ENCODE measurements at places on chromosomes 16 and 17. TPM values are rescaled to one million over a fixed set of nuclear protein-coding genes. Genes with fewer than 3 reads are reported as not detected.

DNA sequence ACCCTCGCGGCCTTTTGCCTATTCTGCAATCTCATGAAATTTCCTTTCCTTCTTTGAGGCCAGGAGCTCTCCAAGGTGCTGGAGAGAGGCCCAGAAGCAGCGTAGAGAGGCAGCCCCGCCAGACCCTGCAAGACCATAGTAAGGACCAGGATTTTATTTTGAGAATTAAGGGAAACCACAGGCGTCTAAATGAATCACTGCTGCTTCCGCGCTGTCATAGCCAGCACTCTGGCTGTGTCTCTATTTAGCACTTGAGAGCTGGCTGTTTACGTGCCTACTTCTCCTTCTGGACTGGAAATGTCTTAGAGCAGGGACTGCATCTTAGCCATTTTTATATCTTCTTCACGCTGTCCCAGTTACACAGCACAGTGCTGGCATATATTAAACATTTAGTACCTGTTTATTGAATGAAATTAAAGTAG lies 37.6 kb upstream of the PIRT start:
- H3K4me3 ChIP-seq: no peak overlapping the region
- H3K27ac ChIP-seq: no peak overlapping the region
- H3K36me3 ChIP-seq: no peaks in the 10 kb centered on the region
- no peaks in the 10 kb centered on the region for H3K4me1 ChIP-seq
- peaks cover 9% of the 10 kb centered on the region for H3K27me3 ChIP-seq

DNA sequence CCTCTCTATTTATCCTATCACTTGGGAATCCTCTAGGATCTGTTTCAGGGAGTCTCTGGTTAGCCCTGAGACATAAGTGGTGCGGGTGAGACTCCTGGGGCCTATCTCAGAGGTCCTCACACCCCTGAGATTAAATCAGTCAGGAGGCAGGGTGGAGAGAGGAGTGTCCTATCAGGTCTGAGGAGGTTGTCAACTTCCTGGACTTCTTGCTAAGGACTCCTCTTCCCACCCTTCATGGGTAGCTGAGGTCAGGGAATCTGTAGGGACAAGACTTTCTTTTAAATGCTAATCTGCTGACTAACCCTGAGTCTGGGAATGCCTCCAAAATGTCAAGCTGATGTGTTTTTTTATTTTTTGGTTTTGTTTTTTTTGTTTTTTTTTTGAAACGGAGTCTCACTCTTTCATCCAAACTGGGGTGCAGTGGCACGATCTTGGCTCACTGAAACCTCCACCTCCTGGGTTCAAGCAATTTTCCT lies 6.6 kb upstream of the ARMC5 start:
- H3K4me3 ChIP-seq: no peak overlapping the region
- no peaks in the 10 kb centered on the region for H3K27me3 ChIP-seq
- H3K36me3 ChIP-seq: no peaks in the 10 kb centered on the region
- H3K4me1 ChIP-seq: peaks cover 54% of the 10 kb centered on the region

DNA sequence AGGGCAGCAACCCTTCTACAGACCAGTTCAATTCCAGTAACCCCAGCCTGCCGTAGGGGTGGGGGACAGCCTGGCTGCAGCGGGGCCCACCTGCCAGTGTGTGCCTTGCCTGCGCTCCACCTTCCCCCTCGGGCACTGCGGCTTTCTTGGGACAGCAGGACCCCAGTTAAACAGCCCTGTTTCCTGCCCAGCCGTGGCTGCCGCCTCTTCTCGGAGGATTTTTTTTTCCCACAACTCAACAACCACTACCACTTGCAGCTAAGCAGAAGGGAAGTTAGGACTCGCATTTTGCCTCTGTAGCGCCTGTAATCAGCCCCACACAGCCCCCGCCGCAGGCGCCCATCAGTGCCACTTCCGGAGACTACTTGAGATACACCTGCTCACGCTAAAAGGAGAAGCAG lies 76.1 kb downstream of the RAI1 start:
- no peak for DNase-seq
- H3K36me3 ChIP-seq: no peaks in the 10 kb centered on the region
- peaks cover 28% of the 10 kb centered on the region for H3K4me1 ChIP-seq
- H3K27me3 ChIP-seq: no peaks in the 10 kb centered on the region
- no peak overlapping the region for H3K27ac ChIP-seq

- peaks cover 16% of the 10 kb centered on the region for H3K4me1 ChIP-seq
- no peaks in the 10 kb centered on the region for H3K36me3 ChIP-seq
- peak overlapping the region; percentile 76 for H3K4me3 ChIP-seq
- no peaks in the 10 kb centered on the region for H3K27me3 ChIP-seq
Measured at GRCh38 chr16:3152277-3152990, 17.6 kb downstream of the ZNF213 start.

DNA sequence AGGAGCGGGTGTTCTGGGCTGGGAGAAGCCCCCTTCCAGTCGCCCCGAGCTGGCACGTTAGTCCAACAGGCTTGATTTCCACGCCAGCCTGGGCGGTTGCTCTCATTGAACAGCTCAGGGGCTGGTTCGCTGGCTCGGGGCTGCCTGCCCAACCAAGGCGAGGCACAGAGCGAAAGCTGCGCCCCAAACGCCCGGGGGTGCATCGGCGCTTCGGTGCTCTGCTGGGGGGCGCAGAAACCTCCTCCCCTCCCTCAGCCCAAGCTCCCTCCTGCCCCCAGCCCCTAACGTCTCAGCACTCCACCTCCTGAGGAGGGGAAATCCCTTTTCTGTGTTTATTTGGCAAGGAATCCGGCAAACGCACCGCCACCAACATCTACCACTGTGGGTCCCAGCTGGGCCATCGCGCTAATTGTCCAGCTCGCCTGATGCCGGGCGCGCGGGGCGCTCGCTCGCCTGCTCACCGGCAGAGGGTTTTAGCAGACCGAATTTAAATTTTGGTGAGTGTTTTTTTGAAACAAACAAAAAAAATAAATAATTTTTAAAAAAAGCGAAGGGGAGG lies 29.5 kb upstream of the RBFOX1 start:
- no peaks in the 10 kb centered on the region for H3K36me3 ChIP-seq
- peaks cover 25% of the 10 kb centered on the region for H3K27me3 ChIP-seq
- no peak overlapping the region for H3K27ac ChIP-seq
- H3K4me1 ChIP-seq: peaks cover 5% of the 10 kb centered on the region

DNA sequence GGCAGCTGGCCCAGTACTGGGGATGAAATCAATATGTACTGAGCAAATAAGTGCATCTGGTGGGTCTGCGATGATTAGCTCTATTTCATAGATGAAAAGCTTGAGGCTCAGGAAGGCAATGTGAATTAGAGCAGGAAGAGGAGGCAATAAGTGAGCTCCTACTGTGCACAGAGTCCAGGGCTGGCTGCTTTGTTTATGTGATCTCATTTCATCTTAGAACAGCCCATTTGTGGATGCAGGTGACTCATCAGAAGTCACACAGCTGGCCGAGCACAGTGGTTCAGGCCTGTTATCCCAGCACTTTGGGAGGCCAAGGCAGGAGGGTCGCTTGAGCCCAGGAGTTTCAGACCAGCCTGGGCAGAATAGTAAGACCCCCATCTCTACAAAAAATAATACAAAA lies 7.1 kb downstream of the TMEM114 start:
- no peak overlapping the region for H3K4me3 ChIP-seq
- DNase-seq: no peak
- peaks cover 10% of the 10 kb centered on the region for H3K27me3 ChIP-seq
- H3K4me1 ChIP-seq: no peaks in the 10 kb centered on the region
- no peak overlapping the region for H3K27ac ChIP-seq

GRCh38 chr17:53134548-53134947 lies 688.2 kb upstream of the KIF2B start:
- H3K27ac ChIP-seq: no peak overlapping the region
- no peaks in the 10 kb centered on the region for H3K27me3 ChIP-seq
- H3K4me1 ChIP-seq: no peaks in the 10 kb centered on the region
- H3K4me3 ChIP-seq: no peak overlapping the region
- DNase-seq: no peak

- H3K27me3 ChIP-seq: no peaks in the 10 kb centered on the region
- no peaks in the 10 kb centered on the region for H3K36me3 ChIP-seq
- H3K4me3 ChIP-seq: peak overlapping the region; percentile 38
Measured at GRCh38 chr17:77332034-77332971, 191.5 kb downstream of the SEC14L1 start.

- no peaks in the 10 kb centered on the region for H3K4me1 ChIP-seq
- H3K4me3 ChIP-seq: no peak overlapping the region
- H3K27ac ChIP-seq: no peak overlapping the region
- no peaks in the 10 kb centered on the region for H3K36me3 ChIP-seq
- H3K27me3 ChIP-seq: no peaks in the 10 kb centered on the region
Measured at GRCh38 chr16:80463326-80463725, 77.5 kb upstream of the DYNLRB2 start.

- H3K4me3 ChIP-seq: no peak overlapping the region
- no peaks in the 10 kb centered on the region for H3K36me3 ChIP-seq
- no peaks in the 10 kb centered on the region for H3K27me3 ChIP-seq
- no peaks in the 10 kb centered on the region for H3K4me1 ChIP-seq
- H3K27ac ChIP-seq: no peak overlapping the region
Measured at GRCh38 chr16:13425836-13426235, 494.1 kb upstream of the ERCC4 start.

GRCh38 chr17:38746004-38746848 lies 1.9 kb downstream of the PCGF2 start:
- DNase-seq: no peak
- H3K4me3 ChIP-seq: peak overlapping the region; percentile 96
- no peak overlapping the region for H3K27ac ChIP-seq
- H3K36me3 ChIP-seq: no peaks in the 10 kb centered on the region
- H3K4me1 ChIP-seq: peaks cover 59% of the 10 kb centered on the region

GRCh38 chr16:69796285-69797118 lies 34.4 kb downstream of the WWP2 start:
- no peaks in the 10 kb centered on the region for H3K27me3 ChIP-seq
- H3K27ac ChIP-seq: no peak overlapping the region
- peaks cover 22% of the 10 kb centered on the region for H3K36me3 ChIP-seq
- DNase-seq: peak; percentile 36

DNA sequence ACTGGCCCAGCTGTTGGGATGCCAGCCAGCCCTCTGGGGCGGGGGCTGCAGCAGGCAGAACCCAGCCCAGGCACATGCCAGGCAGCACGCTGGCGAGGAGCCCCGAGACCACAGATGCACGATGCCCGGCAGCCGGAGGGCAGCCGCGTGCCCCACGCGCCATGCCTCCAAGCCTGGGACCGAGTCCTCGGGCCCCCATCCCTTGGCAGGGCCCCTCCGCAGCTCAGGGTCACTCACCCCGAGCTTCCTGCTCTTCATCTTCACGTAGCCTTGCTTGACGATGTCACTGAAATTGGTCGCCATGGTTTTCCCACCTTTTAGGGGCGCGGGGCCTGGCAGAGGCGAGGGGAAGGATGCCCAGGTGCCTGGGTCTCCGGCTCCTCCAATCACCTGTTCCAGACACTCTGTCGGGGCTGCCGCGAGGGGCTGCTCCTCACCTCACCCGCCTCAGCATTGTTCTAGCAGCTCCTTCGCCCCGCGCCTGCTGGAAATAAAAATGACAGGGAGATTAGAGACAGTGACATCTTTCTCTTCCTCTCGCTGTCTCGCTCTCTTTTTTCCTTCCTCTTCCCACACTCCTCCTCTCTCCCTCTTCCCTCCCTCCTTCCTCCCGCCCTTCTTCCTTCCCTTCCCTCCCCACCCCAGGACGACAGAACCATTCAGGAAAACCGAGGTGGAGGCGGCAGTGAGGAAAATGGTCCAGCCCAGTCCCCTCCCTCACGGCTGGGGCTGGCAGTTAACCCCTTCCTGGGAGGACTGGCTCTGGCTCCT lies 6.9 kb downstream of the DOK4 start:
- peaks cover 52% of the 10 kb centered on the region for H3K4me1 ChIP-seq
- peak overlapping the region; percentile 55 for H3K4me3 ChIP-seq
- no peaks in the 10 kb centered on the region for H3K27me3 ChIP-seq
- peaks cover 4% of the 10 kb centered on the region for H3K36me3 ChIP-seq
- H3K27ac ChIP-seq: peak overlapping the region; percentile 66
- no peak for DNase-seq

GRCh38 chr17:41772218-41772585 lies 14.3 kb downstream of the JUP start:
- no peak overlapping the region for H3K4me3 ChIP-seq
- no peaks in the 10 kb centered on the region for H3K27me3 ChIP-seq
- peaks cover 54% of the 10 kb centered on the region for H3K4me1 ChIP-seq
- peaks cover 41% of the 10 kb centered on the region for H3K36me3 ChIP-seq
- peak overlapping the region; percentile 42 for H3K27ac ChIP-seq

DNA sequence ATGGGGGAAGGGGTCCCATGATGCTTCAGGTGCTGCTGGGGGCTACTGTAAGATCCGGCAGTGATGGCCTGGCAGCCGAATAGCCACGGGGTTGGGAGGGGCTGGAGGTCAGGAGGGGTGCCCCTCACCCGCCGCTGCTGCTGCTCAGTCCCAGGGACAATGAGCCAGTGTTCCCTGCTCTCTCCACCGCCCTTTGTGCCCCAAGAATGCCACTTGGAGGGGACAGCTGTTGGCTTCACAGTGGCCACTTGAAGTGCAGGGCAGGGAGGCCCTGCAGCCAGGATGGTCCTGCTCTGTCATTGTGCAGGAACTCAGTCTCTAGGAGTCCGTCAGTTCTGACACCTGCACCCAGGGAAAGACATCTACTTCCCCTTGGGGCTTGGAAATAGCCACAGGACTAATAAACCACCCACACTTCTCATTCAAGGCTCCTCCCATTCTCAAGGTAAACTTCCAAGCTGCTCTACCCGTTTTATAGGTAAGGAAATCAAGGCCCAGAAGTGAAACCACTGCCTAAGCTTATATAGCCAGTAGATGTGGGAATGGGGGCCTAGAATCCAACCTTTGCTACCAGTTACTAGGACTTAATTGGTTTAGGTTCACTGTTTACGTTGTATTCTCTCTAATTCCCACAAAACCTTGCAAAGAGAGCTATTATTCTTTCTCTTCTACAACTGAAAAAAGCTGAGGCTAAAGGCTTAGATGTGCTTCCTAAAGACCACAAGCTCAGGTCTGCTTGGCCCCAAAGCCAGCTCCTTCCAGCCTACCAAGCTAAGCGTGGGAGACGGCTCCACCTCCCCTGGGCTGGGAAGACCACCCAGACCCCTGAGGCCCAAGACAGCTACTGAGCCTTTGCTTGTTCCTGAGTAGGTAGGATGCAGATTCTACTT lies 6.2 kb upstream of the CPSF4L start:
- no peaks in the 10 kb centered on the region for H3K27me3 ChIP-seq
- H3K27ac ChIP-seq: no peak overlapping the region
- H3K4me1 ChIP-seq: no peaks in the 10 kb centered on the region
- DNase-seq: no peak
- H3K4me3 ChIP-seq: no peak overlapping the region

GRCh38 chr17:12021623-12022140 lies 1.0 kb downstream of the MAP2K4 start:
- no peaks in the 10 kb centered on the region for H3K36me3 ChIP-seq
- peak overlapping the region; percentile 92 for H3K27ac ChIP-seq
- peak overlapping the region; percentile 70 for H3K4me3 ChIP-seq
- no peaks in the 10 kb centered on the region for H3K27me3 ChIP-seq
- H3K4me1 ChIP-seq: peaks cover 27% of the 10 kb centered on the region

- H3K36me3 ChIP-seq: no peaks in the 10 kb centered on the region
- peak overlapping the region; percentile 1 for H3K27ac ChIP-seq
- peaks cover 38% of the 10 kb centered on the region for H3K4me1 ChIP-seq
- no peaks in the 10 kb centered on the region for H3K27me3 ChIP-seq
- DNase-seq: no peak
- H3K4me3 ChIP-seq: peak overlapping the region; percentile 87
Measured at GRCh38 chr17:45150911-45151809, 2.9 kb downstream of the HEXIM1 start.

- no peak for DNase-seq
- no peak overlapping the region for H3K4me3 ChIP-seq
- H3K36me3 ChIP-seq: no peaks in the 10 kb centered on the region
- peaks cover 7% of the 10 kb centered on the region for H3K4me1 ChIP-seq
Measured at GRCh38 chr17:72125742-72126141, 4.9 kb downstream of the SOX9 start.

Gene ITGAL
- total RNA-seq: 62.8 TPM

Gene UTS2R
- total RNA-seq: not detected

Gene TEDC2
- not detected for total RNA-seq

Gene NLGN2
- total RNA-seq: 11.7 TPM

Gene CCL17
- 15.5 TPM for total RNA-seq

Gene SLC12A3
- not detected for total RNA-seq

Gene CCL13
- 10.2 TPM for total RNA-seq

Gene CIBAR2
- not detected for total RNA-seq

All from upper lobe of right lung (tissue), 1 donor.